ENCODE measurements at places on chromosomes 6 and 20.

DNA sequence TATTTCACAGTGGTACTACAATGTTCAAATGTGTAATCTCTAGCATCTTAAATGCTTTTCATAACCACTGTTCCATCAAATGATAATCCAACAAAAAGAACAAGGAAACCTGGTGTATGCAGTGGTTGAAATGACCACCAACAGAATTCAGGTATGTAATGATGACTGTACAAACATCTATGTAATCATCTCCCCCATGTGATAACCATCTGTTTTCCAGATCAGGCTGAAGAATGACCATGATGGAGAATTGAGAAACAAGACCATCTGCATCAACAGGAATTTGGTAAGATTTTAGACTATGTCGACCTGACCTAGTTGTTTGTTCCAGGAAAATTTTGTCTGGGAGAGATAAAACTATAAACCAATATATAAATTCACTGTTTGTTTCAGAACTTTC is 81.3 kb upstream of the ASCC3 start:
- DNase-seq: no peak

DNA sequence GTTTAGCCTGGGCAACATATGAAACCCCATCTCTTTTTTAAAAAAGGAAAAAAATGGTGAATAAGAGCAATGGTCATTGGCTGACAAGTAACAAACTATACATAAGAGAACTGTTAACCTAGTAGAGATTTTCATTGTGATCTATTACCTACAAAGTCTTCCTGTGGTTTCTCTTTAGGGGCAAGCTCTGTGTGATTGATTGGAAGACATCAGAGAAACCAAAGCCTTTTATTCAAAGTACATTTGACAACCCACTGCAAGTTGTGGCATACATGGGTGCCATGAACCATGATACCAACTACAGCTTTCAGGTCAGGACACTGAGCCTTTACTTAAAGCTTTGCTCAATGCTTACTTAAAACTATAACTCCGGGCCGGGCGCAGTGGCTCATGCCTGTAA is 19.2 kb downstream of the MGME1 start:
- DNase-seq: no peak

- DNase-seq: no peak
Observed at GRCh38 chr20:50645253-50646068, 45.9 kb downstream of the RIPOR3 start.

GRCh38 chr6:24117021-24117420 is 9.0 kb upstream of the NRSN1 start:
- no peak for DNase-seq

- DNase-seq: no peak
Observed at GRCh38 chr6:119065382-119065781, 13.1 kb downstream of the FAM184A start.

DNA sequence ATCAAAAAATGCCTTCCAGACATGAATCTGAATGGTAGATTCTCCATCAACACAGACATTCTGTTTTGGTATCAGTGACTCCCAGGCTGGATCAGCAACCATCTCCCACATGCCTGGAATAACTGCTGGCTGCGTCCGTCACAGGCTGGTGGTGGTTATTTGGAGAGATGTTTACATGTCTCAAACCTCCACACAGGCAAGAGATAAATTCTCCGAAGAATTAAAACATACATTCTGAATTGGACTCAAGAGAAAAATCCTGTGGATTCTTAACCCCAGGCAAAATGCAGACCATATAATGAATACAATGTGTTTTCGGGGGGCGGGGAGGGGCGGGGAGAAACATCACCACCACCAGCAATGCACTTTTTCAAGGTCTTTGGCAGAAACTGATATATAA is 108.2 kb downstream of the THBS2 start:
- DNase-seq: no peak

DNA sequence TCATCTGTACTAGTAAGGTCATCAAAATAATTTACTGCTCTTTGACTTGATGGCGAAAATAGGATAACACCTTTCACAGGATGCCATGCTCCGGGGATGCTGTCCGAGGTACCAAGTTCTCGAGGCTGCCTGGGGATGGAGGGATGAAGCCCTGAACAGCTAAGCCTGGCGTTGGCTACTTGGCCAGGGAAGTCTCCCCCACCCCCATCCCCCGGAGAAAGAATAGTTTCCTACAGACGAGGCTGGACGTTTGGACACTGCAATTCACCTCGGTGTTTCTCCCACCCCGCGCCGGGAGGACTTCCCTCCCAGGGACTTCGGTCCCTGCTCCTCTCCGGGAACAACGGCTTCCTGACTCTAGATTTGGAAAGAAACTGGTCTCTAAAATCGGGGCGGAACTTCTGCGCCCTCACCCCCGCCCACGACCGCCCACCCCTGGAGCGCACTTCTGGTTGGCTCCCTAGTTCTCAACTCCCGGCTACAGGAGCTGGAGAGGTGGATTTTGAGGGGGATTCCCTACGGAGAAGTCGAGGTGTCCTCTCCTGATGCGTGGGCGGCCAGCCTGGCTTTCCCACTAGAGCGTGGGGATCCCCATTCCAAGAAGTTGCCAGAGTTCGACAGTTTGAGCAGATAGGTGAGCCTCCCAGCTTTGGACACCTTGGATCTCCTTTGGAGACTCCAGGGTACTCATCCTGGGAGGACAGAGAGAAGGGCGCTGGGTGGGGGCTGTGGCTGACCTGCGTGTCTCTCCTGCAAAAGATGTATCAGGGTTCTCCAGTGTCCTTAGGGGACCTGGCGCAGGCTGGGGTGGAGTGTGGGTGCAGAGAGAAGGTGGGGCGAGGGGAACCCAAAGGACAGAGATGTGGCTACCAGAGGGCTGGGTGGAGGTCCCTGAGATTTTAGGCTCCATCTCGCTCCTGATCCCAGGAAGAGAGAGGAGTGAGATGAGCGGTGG is 1.1 kb downstream of the PCSK2 start:
- no peak for DNase-seq

DNA sequence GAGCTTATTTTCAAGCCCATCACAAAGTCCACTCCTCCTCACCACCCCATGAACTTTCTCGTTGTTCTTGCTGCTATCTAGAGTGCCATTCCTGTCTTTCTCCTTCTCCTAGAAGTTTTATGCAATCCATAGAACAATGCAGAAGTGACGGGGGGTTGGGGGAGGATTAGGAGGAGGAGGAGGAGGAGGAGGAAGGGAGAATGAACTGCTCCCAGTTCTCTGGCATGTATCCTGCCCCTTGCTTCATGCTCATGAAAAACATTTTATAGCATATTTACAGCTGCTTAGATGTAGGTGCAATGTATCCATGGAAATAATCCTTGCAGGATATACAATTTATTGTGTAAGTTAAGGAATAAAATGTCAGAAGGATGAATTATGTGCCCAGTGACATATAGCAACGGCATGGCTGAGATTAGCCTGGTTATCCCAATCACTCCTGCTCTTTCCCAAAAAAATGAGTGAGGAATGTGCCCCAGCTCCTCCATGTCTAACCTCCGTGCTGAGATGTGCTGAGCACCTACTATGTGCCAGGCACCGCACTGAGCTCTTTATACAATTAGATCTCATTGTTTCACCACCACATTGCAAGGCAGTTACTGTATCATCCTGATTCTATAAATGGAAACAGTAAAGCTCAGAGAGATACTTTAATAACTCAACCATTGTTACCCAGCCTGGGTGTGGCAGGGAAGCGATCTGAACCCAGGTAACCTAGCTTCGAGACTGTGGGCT is 41.6 kb upstream of the TFAP2C start:
- no peak for DNase-seq

DNA sequence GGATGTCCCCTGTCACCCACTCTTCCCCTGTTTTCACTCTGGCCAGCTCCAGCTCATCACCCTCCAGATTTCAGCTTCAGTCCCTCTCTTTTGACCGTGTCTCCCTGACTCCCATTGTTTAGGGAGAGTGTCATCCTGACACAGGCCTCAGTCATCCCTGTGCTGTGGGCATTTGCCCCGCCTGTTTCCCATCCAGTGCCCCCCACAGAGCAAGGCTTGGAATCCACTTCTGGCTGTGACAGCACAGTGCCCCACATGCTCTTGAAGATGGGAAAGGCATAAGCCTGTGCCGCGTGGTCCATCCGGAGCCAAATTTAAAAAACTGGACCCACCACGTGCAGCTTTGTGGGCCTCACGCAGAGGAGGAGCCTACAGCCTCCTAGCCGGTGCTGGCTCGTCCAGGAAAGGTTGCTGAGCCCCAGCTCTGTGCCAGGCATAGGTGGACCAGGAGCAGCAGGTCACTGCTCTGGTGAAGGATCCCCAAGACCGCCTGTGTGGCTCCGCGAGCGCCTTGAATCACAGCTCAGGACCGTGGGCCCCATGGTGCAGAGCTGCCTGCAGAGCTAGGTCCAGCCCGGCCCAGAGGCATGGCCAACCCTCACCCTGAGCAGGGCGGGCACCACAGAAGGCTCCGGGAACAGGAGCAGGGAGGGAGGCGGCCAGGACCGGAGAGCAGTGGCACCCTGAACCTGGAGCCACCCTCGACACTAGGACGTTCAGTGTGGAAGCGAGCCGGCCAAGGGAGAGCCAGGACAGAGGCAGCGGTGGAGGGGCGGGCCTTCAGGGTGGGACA is 172.8 kb downstream of the CDH4 start:
- DNase-seq: no peak

DNA sequence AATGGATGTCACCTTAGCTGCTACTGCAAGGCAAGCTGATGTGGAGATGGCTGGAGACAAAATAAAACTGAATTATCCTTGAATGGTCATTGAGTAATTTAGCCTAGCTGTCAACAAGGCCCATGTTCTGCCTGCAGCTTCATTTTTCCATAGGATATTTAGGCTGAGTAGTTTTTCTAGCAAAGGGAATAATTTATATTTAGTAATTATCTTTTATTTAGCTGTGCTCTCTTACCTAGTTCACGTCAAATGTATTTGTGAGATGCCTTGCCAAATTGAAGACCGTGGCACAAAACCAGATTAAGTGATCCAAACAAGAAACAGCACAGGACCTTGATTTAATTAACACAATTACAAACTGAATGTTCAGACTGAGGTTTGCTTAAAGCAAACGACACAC is 77.4 kb upstream of the CEP162 start:
- no peak for DNase-seq

- DNase-seq: no peak
Observed at GRCh38 chr6:41058783-41059181, 5.8 kb downstream of the APOBEC2 start.

DNA sequence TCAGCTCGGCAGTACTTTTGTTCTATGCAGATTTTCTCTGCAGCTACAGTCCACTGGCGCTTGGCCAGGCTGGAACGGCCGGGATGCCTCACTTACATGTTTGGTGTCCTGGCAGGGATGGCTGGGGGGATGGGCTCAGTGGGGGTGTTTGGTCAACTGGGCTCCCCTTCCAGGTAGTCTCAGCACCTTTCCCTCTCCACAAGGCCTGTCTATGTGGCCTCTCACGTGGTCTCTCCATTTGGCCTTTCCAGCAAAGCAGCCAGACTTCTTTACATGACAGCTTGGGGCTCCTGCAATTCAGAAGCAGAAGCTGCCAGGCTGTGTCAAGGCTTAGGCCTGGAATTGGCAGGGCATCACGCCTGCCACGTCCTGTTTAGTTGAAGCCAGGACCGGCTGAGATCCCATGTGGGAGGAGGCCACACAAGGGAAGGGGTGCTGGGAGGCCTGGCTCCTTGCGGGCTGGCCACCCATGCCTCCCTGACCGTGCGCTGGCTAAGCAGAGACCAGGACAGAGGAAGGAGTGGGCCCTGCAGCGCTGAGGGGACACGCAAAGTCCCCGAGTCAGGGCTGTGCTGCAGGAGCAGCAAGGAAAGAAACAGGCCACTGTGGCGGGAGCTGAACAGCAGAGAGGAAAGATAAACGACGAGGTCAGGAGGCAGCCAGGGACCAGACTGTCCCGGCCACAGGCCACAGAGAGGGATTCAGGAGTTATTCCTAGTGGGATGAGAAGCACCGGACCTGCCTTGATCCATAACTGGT is 38.9 kb downstream of the MGME1 start:
- no peak for DNase-seq

GRCh38 chr20:61668065-61668650 is 397.5 kb downstream of the TAF4 start:
- no peak for DNase-seq

DNA sequence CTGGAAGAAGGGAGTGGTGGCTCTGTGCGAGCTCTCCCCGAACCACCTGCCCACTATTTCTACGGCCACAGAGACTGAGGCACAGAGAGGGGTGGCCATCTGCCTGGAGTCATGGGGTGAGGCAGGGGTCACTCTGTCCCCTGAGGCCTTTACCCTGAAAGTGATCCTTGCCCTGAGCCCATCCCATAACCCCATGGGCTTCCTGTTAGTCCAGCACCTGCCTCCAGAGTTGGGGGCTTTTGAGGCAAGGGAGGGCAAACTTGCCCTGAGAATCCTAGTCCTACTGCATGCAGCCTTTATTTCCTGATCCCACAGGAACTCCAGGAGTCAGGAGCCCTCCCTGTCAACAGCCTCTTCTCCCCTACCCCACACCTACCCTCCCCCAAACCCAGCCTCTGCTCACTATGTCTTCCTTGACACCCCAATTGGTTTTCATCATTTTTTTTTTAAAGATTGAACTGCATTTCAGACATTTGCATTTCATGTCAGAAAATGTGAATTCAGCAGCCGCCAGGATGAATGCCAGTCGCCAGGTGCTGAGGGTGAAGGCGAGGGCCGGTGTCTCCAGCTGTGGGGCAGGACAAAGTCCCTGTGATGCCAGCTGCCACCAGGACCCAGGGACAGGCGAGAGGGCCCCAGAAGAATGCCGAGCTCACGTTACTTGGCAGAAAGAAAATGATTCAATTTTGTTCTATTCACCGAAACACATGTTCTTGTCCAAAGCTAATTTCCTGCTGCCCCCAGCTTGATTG is 47.6 kb upstream of the NNAT start:
- DNase-seq: no peak

DNA sequence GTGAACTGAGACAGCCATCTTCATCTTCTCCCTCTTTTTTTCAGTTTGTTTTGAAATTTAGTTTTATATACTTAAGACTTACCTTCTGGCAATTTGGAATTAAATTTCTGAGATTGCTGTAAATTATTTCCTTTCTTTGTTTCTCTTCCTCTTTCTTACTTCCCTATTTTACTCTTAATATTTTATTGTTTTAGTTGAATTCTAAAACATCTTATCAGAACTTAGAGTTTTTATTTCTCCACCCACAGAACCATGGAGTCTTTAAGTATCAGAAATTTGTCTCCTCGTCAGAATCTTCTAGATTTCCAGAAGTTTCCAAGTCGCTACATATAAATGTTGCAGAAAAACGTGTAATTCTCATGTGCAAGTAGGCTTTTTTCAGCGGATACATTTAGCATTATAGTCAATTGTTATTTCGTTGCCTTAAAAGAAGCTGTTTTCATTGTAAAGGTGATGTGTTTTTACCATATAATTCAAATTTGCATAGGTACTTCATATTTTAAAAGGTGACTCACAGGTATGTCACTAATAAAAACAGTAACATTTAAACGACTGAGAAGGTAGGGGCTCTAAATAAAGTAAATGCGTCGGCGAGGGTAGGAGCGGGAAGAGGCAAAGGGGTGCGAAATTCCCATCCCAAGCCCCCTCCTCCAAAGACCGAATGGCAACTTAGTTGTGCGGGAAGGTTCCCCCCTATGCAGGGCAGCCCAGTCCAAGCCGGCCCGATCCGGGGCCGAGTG is 866 bp upstream of the MYO6 start:
- no peak for DNase-seq

- DNase-seq: no peak
Observed at GRCh38 chr6:123182998-123183397, 187.0 kb downstream of the CLVS2 start.

- DNase-seq: no peak
Observed at GRCh38 chr20:47859278-47859677, 74.0 kb upstream of the SULF2 start.

GRCh38 chr20:31707258-31707615 is 15.4 kb downstream of the BCL2L1 start:
- DNase-seq: no peak

GRCh38 chr20:4670469-4670868 is 51.2 kb upstream of the PRND start:
- DNase-seq: no peak
